KBM-7 (cell line): ENCODE measurements at places on chromosomes 4 and X.

DNA sequence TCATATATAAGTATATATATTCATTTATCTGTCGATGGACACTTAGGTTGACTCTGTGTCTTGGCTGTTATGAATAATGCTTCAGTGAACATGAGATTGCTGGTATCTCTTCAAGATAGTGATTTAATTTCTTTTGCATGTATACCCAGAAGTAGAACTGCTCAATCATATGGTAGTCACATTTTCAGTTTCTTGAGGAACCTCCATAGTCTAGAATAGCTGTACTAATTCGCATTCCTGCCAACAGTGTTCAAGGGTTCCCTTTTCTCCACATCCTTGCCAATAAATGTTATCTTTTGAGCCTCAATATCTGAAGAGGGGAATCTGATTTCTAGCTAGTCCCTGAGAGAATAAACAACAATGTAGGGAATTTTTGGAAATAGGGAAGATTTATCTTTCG lies 32.4 kb upstream of the CCNG2 start:
- DNase-seq = no peak

GRCh38 chr4:118356731-118357130 lies 3.9 kb upstream of the PRSS12 start:
- no peak for DNase-seq

- DNase-seq = no peak
Observed at GRCh38 chrX:139734996-139735395, 27.0 kb upstream of the MCF2 start.

- peak; percentile 29 for DNase-seq
Observed at GRCh38 chrX:19017271-19017670, 33.4 kb upstream of the PHKA2 start.

GRCh38 chrX:40727093-40727492 lies 8.2 kb downstream of the MED14 start:
- no peak for DNase-seq

DNA sequence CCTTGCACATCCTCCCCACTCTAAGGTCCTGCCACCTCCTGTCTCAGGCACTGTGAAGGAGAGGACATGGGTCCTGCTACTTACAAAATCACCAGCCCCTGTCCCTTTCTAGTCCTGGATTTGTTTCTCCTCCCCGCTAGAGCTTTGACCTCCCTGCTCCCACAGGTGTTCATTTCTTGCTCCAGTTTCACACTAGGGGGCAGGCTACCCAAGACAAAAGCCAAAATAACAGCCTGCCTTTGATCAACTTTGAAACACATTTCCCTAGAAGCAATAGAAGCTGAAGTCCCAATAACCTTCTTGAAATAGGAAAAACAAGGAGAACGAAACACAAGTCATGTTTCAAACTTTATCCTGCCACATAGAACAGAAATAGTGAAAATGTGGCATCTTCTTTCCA lies 164.4 kb downstream of the QDPR start:
- peak; percentile 51 for DNase-seq

DNA sequence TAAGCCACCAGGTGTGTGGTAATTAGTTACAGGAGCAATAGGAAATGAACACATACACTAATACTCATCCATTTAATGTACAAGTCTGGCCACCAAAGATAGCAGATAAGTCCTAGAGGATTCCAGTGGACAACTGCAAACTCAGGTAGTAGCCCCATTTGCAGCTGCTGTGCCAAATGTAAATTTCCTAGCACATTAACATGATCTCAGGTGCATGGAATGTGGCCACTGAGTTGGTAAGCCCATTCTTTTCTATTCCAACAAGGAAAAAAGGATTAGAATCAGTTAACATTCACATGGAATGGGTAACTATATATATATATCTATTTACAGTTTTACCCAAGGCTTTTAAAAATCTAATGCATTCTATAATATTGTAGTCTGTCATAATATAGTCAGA lies 23.3 kb upstream of the FRAS1 start:
- no peak for DNase-seq

- peak; percentile 57 for DNase-seq
Observed at GRCh38 chr4:184437565-184438265, 36.6 kb downstream of the IRF2 start.

GRCh38 chr4:80243274-80244018 lies 23.0 kb upstream of the FGF5 start:
- DNase-seq = no peak

GRCh38 chr4:128796934-128797333 lies 12.6 kb upstream of the JADE1 start:
- no peak for DNase-seq

DNA sequence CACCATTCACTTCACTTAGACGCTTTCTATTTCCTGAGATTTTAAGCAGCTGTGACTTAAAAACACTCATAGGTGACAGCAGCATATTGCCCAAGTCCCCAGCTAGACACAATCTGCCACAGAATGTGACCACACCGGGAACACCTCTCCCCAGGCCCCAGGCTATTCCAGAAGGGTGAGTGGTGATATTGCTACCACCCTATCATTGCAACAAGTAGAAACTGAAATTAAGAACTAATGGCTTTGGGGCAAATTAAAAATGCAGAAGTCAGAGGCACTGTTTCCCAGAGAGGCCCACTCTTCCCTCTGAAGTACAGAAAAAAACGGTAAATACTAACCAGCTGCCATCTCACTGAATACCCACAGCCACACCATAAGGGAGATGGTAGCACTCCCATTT lies 35.0 kb downstream of the QDPR start:
- peak; percentile 34 for DNase-seq

DNA sequence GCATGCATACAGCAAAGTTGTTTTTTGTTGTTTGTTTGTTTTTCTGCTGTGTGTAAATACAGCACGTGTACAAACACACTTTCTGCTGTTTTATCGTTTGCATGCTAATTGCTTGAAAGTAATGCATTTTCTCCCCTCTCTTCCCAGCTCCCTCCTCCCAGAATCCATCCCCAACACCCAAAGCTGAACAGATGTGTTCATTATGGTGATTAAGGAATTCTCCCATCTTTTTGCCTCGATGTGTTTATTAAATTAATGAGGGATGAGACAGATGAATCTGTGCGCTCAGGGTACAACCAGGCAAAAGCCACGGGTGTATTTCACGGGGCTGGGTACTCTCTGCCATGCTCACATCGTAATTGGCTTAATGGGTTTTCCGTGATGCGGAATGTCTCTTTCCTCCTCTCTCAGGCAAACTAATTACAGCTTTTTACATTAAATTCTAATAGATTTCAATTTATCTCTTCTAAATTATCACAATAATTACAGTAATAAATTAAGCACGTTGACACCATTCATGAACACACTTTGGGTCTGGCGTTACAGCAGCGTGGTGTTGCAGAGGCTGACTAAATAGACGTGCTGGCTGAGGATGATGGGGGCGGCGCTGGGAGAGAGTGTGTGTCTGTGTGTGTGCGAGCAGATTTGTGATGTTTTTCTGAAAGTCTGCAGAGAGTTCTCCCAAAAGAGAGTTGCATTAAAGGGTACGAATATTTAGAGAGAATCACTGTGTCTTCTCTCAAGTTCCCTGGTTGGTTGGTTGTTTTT lies 117.7 kb downstream of the CRLF2 start:
- no peak for DNase-seq

DNA sequence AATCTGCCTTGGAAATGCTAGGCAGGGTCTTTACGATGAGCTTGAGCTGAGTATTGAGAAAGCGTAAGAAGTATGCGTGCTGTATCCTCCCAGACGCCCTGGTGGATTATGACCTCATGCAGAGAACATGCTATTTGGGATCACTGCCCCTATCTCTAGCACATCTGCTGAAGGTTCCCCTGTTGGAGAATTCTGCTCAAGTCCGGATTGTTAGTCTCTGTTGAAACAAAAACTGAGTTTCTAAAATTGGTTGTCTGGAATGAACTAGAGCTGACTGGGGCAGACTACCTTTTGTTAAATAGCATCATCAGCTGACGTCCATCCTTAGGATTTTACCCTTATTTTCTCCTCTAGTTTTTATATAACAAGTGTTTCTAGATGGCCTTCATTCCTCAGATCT lies 7.5 kb downstream of the FHDC1 start:
- no peak for DNase-seq

DNA sequence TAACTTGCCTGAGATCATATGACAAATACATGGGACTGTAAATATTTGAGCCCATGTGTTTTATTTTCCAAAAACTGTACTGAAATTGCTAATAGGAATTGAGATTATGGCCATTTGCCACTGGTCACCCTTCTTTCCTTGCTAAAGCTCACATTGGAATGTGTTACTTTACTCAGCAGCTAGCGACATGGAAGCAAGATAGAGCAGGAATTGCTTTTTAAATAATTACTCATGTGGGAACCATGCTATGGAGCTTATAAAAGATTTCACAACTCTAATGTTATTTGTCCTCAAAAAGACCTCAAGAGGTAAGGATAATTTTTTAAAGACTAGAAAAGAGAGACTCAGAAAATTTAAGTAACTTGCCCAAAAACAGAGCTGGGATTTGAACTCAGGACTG lies 48.8 kb upstream of the AFAP1 start:
- no peak for DNase-seq

GRCh38 chr4:80321776-80322175 lies 13.8 kb upstream of the CFAP299 start:
- DNase-seq = no peak

GRCh38 chr4:108717386-108717785 lies 45.5 kb downstream of the ETNPPL start:
- no peak for DNase-seq

DNA sequence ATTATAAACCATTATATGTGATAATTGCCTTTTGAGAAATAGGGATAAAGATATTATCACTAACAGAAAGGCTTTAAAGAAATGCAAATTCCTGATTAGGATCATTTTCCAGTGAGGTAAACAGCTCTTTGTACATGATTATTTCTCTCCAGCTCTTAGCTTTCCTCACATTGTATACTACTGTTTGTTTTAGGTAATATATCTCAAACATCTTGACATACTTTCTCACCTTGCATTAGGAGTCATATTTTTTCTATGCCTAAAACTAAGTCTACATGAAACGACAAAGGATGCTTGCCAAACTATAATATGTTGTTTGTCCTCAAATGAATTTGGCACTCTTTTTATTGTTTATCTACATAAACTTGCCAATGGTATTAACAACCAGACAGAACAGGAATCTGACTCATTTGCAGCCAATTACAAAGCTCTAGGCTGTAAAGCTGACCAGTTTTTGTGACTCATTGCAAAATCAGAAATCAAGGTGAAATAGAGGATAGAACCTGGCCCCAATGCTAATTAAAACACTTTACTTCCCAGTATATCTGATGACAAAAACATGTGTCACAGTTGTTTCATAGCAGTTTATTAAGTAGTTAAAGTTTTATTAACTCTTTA lies 107.0 kb downstream of the IQCM start:
- DNase-seq = no peak

GRCh38 chr4:52051615-52052474 lies 741 bp downstream of the SPATA18 start:
- DNase-seq = no peak

DNA sequence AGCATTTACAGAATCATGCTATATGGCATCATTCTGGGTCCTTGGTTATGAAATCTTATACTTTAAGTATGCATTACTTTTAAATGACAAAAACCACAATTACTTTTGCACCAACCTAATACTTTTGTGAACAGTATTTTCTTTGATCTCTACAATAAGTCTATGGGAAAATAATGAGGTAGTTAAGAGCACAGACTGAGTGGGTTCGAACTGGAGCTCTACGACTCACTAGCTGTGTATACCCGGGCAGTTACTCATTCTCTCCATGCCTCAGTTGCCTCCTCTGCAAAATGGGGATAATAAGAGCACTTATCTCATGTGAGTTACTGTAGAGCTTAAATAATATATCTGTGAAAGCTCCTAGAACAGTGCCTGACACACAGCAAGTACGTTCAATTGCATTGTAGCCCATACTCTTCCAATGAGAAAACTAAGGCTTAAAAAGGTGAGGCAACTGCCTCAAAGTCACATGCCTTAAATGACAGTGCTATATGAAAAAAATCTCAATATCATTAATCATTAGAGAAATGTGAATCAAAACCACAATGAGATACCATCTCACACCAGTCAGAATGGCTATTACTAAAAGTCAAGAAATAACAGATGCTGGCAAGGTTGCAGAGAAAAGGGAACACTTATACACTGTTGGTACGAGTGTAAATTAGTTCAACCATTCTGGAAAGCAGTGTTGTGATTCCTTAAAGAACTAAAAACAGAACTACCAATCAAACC lies 151.5 kb downstream of the CHIC2 start:
- no peak for DNase-seq

DNA sequence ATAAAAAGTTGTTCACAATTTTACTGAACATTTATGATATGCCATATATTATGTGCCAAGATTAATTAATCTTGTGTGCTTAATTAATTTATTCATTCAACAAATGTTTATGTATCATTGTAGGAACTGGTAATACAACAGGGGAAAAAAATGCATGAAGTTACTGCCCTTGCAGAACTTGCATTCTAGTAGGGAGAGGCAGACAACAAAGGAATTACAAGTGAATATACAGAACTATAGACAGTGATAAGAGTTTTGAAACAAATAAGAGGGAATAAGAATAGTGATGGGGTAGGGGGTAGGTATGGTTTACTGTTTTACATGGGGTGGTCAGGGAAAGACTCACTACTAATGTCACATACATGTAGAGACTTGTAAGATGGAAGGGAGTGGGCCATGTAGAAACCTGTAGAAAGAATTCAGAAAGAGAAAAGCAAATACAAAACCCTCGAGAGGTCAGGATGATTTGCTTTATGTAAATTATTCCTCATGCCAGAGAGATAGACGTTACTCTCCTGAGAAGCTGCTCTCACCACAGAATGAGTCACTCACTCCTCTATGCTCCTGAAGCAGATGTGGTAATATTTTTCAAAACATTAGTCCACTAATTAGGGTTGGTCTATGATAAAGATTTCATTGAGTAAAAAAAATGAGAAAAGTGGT lies 855.0 kb upstream of the GRID2 start:
- DNase-seq = no peak

- peak; percentile 60 for DNase-seq
Observed at GRCh38 chr4:71066737-71067716, 73.6 kb downstream of the DCK start.

DNA sequence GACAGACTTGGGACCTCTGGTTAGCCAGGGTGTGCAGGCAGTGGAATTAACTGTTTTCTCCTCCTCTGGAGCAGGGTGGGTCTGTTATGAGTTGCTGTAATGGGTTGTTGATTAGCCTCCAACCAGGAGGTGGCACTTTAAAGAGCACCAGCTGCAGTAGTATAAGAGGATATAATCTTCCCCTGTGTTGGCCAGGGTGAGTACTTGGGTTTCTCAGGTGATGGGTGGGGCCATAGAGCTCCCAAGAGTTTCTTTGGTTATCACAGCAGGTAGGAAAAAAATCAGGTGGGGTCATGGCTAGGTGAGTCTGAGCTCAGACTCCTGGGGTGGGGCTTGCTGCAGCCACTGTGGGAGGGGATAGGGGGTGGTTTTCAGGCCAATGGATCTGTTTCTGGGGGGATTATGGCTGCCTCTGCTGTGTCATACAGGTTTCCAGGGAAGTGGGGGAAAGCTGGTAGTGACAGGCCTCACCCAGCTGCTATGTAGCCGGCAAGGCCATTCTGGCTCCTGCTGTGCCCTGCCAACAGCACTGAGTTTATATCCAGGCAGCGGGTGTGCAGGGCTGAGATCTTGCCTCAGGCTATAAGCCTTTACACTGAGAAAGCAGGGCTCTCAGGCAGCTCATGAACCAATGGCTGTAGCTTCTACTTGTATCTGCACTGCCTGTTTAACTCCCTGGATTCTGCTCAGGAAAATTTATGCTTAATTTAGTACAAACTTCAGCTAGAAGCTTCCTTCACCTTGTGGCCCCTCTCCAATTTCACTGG lies 70.1 kb downstream of the CCNG2 start:
- DNase-seq = no peak

GRCh38 chr4:123954220-123954619 lies 557.6 kb downstream of the SPRY1 start:
- DNase-seq = no peak
